ENCODE measurements at places on chromosomes 6 and 20.
A peak's percentile ranks its signal among the peaks of the same experiment; 100 is the strongest.

DNA sequence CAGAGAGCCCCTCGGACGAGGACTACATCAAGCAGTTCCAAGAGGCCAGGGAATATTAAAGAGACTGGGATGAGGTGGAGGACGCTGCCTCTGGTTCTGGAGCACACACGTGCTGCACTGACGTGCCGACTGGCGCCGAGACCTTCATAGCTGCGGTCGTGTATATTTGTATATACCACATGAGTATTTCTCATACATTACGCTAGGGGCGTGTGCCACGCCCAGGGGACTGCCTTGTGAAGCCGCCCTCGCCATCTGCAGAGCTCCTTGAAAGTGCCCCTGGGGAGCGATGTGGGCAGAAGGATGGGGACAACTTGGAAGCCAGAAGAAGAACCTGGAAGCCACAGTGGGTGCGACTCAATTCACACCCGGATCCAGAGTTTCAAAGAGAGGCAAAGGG lies 78.3 kb downstream of the ISM1 start:
- DNase-seq, result no peak
- H3K4me3 ChIP-seq, result no peak overlapping the region
- H3K27me3 ChIP-seq, result no peaks in the 10 kb centered on the region
- H3K27ac ChIP-seq, result no peak overlapping the region

DNA sequence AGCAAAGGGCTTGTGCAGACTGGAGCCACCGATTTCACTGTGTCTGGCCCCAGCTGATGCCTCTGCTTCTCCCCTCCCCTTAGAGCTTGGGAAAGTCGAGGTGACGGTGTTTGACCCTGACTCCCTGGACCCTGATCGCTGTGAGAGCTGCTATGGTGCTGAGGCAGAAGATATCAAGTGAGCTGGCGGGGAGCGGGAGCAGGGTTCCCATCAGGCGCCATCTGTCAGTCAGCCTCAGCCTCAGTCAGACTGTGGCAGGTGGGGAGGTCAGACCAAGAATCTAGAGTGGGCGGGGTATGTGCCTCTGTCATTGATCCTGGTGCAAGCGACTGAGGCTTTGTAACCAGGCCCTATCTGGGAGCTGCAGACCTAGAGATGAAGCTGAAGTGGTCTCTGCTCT lies 5.5 kb downstream of the ERGIC3 start:
- peaks cover 23% of the 10 kb centered on the region for H3K36me3 ChIP-seq
- no peak overlapping the region for H3K4me3 ChIP-seq
- H3K4me1 ChIP-seq, result peaks cover 2% of the 10 kb centered on the region
- no peak for DNase-seq
- no peaks in the 10 kb centered on the region for H3K27me3 ChIP-seq

DNA sequence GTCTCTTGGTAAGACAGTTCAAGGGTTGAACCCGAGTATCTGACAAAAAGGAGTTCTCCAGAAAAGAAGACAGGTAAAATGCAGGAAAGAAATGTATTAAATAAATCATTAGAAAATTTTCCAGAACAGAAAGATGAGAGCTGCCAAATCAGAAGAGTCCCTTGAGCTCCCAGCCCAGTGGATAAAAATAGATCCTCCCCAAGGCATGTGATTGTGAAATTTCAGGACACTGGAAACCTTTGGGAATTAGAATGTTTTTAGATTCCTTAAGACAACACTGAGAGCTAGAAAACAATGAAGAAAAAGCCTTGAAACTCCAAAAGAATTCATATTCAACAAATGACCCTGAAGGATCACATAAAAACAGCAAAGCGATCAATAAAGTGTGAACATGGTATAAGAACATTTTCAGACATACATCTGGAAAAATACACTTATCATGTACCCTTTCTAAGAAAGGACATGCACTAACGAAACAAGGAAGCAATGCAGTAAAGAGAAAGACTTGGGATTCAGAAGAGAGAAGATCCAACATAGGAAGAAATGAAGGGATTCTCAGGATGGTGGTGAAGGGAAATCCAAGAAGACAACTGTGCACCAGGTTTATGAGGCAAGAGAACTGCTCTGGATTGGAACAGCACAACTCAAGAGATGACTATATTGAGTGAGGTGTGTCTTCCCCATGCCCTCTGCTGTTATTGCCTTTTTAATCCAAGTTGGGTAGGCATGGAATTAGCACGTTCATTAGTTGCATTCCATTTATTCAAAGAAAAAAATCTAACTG lies 390.4 kb downstream of the SYNE1 start:
- no peak overlapping the region for H3K27ac ChIP-seq
- H3K27me3 ChIP-seq, result no peaks in the 10 kb centered on the region
- no peaks in the 10 kb centered on the region for H3K36me3 ChIP-seq
- H3K4me3 ChIP-seq, result no peak overlapping the region

- H3K27ac ChIP-seq, result no peak overlapping the region
- DNase-seq, result peak; percentile 50
- H3K4me3 ChIP-seq, result no peak overlapping the region
- no peaks in the 10 kb centered on the region for H3K27me3 ChIP-seq
- H3K36me3 ChIP-seq, result peaks cover 10% of the 10 kb centered on the region
- H3K4me1 ChIP-seq, result peaks cover 5% of the 10 kb centered on the region
Observed at GRCh38 chr20:21360705-21361104, 36.6 kb downstream of the NKX2-4 start.

DNA sequence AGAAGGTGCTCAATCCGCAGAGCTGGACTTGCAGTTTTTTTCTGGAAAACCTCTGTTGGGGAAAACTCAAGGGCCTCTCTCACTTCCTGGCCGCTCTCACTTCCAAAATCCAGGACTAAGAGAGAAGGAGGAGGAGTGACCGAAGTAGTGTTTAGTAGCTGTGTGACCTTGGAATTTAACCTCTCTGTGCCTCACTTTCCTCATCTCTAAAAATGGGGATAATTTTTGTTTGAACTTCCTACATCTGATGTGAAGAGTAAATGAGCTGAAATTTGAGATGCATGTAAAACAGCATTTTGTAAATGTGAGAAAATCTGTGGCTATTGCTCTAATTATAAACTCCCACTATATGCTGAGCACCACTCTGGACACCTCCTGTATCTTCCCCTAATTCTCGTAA lies 5.1 kb downstream of the SLC13A3 start:
- H3K4me1 ChIP-seq, result no peaks in the 10 kb centered on the region
- H3K27me3 ChIP-seq, result peaks cover 4% of the 10 kb centered on the region
- H3K36me3 ChIP-seq, result no peaks in the 10 kb centered on the region

- H3K4me1 ChIP-seq, result peaks cover 12% of the 10 kb centered on the region
- H3K4me3 ChIP-seq, result peak overlapping the region; percentile 69
- H3K36me3 ChIP-seq, result peaks cover 9% of the 10 kb centered on the region
Observed at GRCh38 chr6:75204217-75204958, 1.5 kb downstream of the COL12A1 start.

Data from fibroblast of lung (primary cell).